ENCODE measurements at places on chromosomes 16 and 17.

DNA sequence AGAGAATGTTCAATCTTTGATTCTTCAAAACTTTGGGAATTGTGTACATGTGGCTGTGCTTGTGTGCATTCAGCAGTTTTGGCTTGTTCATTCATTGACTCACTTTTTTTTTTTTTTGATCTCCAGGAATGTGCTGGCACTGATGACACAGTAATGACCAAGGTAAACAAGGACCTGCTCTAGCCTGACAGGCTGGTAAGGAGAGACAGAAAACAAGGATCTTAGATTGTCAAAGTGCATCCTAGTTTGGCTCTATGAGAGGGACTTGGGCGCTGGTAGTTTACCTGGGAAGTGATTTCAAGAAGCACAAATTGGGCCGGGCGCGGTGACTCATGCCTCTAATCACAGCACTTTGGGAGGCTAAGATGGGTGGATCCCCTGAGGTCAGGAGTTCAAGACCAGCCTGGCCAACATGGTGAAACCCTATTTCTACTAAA is 233.1 kb upstream of the WSCD1 start:
- peak; percentile 70 for DNase-seq

DNA sequence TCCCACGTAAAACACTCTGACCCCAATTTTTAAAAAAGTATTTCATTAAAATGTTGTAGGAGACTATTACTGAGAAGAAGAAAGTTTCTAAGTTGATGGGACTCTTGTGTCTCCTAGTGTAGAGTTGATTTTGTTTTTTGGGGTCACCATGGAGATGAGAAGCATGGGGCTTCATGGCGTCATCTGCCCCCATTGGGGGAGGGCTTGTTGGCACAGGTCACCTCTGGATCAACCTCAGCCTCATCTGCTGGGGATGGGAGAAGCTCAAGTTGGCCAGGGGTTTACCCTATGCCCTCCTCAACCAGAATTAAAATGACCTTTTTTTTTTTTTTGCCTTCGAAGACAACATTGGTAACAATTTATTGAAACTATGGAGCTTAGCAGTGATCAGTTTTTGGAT is 28.3 kb downstream of the MSI2 start:
- DNase-seq, result no peak

GRCh38 chr16:49468611-49469310 is 95.2 kb downstream of the C16orf78 start:
- no peak for DNase-seq

- no peak for DNase-seq
Measured at GRCh38 chr17:75019710-75020109, 7.2 kb downstream of the MRPL58 start.

- DNase-seq, result peak; percentile 90
Measured at GRCh38 chr17:67475161-67475937, 98.3 kb downstream of the PITPNC1 start.

All from dermis blood vessel endothelial cell (primary cell).